A549 treated with AZD2906 at 1 μM for 4 hours (cell line): ENCODE measurements at places on chromosomes 12 and 14. TPM values are rescaled to one million over a fixed set of nuclear protein-coding genes. Genes with fewer than 3 reads are reported as not detected.

The PMEL gene
- 0.70 to 1.5 TPM (median 1.1 TPM) in 5 replicates for total RNA-seq

The CLEC2A gene
- not detected in 5 replicates for total RNA-seq

The SLC7A8 gene
- total RNA-seq: 1.8 to 2.8 TPM (median 1.9 TPM) in 5 replicates

The TAS2R19 gene
- 0.15 TPM in 1 of 5 replicates, not detected in the others for total RNA-seq

The ACOT4 gene
- total RNA-seq: 1.7 to 2.3 TPM (median 2.0 TPM) in 5 replicates

The GZMH gene
- total RNA-seq: not detected in 5 replicates

The CLEC6A gene
- not detected in 5 replicates for total RNA-seq

The TAS2R42 gene
- not detected in 5 replicates for total RNA-seq

The CLEC4D gene
- total RNA-seq: not detected in 5 replicates

The HVCN1 gene
- total RNA-seq: 0.40 to 0.86 TPM (median 0.72 TPM) in 5 replicates

The PRPH gene
- total RNA-seq: 0.82 to 2.1 TPM (median 1.9 TPM) in 5 replicates

The TRPV4 gene
- total RNA-seq: 0.07 to 0.11 TPM (median 0.08 TPM) in 5 replicates

The ZNF219 gene
- total RNA-seq: 18.0 to 29.6 TPM (median 28.1 TPM) in 5 replicates

The SLC39A5 gene
- total RNA-seq: 0.05 to 0.08 TPM in 2 of 5 replicates, not detected in the others

The TRIAP1 gene
- 66.8 to 81.2 TPM (median 71.7 TPM) in 5 replicates for total RNA-seq

The AQP2 gene
- total RNA-seq: not detected in 5 replicates

The TSPAN11 gene
- 0.04 to 0.11 TPM (median 0.06 TPM) in 5 replicates for total RNA-seq

The DEGS2 gene
- total RNA-seq: 1.5 to 3.7 TPM (median 3.0 TPM) in 5 replicates

The RNASE9 gene
- not detected in 5 replicates for total RNA-seq

The MORN3 gene
- total RNA-seq: 0.15 to 0.27 TPM (median 0.23 TPM) in 5 replicates

The CLEC1B gene
- not detected in 5 replicates for total RNA-seq

The TAS2R46 gene
- total RNA-seq: not detected in 5 replicates

The BCL2L14 gene
- 0.09 to 0.15 TPM in 2 of 5 replicates, not detected in the others for total RNA-seq
